ENCODE measurements at places on chromosomes 7 and 10. TPM values are rescaled to one million over a fixed set of nuclear protein-coding genes. Genes with fewer than 3 reads are reported as not detected.

GRCh38 chr10:12435348-12435747, 86.0 kb downstream of the CAMK1D start:
- H3K27me3 ChIP-seq: no peaks in the 10 kb centered on the region
- DNase-seq: no peak
- no peaks in the 10 kb centered on the region for H3K36me3 ChIP-seq
- no peak overlapping the region for H3K27ac ChIP-seq
- H3K4me1 ChIP-seq: no peaks in the 10 kb centered on the region

DNA sequence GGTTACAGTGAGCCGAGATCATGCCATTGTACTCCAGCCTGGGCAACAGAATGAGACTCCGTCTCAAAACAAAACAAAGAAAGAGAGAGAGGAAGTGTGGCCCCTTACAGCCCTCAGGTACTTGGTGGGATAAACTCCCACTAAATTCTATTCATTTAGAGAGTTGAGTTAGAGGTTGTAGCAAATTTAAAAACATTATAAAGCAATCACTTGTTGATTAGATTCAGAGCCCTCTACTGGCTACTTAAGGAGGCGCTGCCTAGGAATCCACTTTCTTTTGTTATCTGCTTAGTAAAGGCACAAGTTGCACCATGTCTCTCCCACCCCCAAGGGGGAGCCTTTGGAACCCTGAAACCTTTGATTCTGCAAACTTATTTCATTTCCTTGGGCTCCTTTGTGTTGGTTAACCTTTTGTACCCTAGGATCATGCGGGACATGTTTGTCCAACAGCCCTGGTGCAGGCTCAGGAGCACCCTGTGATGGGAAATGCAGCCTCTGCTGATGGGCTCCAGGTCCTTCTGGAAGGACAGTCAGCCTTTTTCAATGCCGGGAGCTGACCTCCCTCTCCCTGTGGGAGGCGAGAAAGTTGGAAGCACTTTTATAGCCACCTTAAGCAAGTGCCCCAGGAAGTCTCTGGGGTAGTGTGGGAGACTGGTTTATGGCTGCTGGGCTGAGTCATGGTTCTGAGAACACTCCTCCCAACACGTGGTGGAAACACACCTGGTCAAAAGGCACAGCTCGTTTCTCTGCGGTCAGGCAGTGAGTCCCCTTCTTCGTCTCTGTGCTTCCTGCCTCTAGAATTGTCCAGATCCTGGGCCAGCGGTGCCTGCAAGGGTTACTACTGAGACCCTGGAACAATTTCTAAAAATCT, 2.3 kb downstream of the HKDC1 start:
- H3K27me3 ChIP-seq: no peaks in the 10 kb centered on the region
- H3K4me3 ChIP-seq: no peak overlapping the region
- peak; percentile 95 for DNase-seq
- H3K27ac ChIP-seq: no peak overlapping the region
- H3K4me1 ChIP-seq: no peaks in the 10 kb centered on the region

DNA sequence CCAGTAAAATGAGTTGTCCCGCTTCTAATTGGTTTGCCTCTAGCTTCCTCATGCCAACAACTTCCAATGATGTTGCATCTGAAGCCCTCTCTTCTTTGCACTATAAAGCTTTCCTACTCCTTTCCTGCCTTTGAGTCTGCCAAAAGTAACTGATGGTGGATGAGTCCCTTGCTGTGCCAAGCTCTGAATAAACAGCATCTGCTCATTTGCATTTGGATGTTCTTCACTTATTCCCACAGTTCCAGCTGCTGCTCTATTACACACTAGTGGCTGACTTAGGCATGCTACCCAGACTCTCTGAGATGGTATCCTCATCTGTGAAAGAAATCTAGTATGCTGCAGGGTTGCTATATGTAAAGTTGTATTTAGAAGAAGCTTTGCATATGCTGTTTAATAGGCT, 24.9 kb downstream of the SFR1 start:
- no peak overlapping the region for H3K4me3 ChIP-seq
- DNase-seq: peak; percentile 28
- no peaks in the 10 kb centered on the region for H3K27me3 ChIP-seq

- no peaks in the 10 kb centered on the region for H3K4me1 ChIP-seq
- DNase-seq: no peak
- no peaks in the 10 kb centered on the region for H3K27me3 ChIP-seq
These were observed 53.8 kb upstream of the SEC61G start for GRCh38 chr7:54812756-54813322.

DNA sequence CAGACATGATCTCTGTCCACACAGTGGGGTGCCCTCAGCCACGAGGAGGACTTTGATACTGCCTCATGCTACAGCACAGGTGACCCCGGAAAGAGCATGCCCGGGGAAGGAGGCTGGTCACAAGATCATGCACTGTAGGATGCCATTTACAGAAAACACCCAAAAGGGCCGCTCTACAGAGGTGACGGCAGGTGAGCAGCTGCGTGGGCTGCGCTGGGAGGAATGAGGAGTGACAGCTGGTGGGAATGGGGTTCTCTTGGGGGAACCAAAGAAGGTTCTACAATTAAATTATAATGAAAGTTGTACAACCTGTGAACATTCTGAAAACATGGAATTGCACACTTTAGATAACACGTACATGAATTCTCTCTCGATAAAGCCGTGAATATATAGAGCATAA, 12.0 kb downstream of the INTS1 start:
- H3K4me1 ChIP-seq: no peaks in the 10 kb centered on the region
- no peaks in the 10 kb centered on the region for H3K27me3 ChIP-seq
- H3K4me3 ChIP-seq: no peak overlapping the region
- H3K36me3 ChIP-seq: peaks cover 4% of the 10 kb centered on the region
- H3K27ac ChIP-seq: no peak overlapping the region

GRCh38 chr7:107661865-107662379, 1.3 kb downstream of the SLC26A4 start:
- peak; percentile 49 for DNase-seq
- H3K27ac ChIP-seq: no peak overlapping the region
- peak overlapping the region; percentile 76 for H3K4me3 ChIP-seq
- peaks cover 76% of the 10 kb centered on the region for H3K27me3 ChIP-seq

DNA sequence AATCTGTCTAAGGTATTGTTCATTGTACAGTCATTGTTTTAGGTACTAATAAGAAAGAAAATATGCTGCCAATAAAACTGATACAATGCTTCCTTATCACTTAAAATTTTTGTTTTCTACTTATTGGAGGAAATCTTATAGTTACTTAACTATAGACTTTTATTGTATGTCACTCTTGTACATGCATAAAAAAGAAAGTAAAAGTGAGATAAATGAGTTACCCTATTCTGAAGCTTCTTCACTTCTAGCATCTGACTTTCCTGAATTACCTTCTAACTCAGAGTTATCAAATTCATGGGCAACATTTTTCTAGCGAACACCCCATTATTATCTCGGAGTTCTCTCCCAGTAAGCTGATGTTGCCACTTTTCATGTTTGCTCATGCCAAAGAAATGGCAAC, 504.9 kb downstream of the SH2D4B start:
- H3K36me3 ChIP-seq: no peaks in the 10 kb centered on the region
- no peak overlapping the region for H3K27ac ChIP-seq
- H3K27me3 ChIP-seq: no peaks in the 10 kb centered on the region

- H3K36me3 ChIP-seq: no peaks in the 10 kb centered on the region
- no peaks in the 10 kb centered on the region for H3K27me3 ChIP-seq
- no peaks in the 10 kb centered on the region for H3K4me1 ChIP-seq
- DNase-seq: no peak
- no peak overlapping the region for H3K4me3 ChIP-seq
These were observed 346.0 kb downstream of the PHF14 start for GRCh38 chr7:11319491-11320274.

DNA sequence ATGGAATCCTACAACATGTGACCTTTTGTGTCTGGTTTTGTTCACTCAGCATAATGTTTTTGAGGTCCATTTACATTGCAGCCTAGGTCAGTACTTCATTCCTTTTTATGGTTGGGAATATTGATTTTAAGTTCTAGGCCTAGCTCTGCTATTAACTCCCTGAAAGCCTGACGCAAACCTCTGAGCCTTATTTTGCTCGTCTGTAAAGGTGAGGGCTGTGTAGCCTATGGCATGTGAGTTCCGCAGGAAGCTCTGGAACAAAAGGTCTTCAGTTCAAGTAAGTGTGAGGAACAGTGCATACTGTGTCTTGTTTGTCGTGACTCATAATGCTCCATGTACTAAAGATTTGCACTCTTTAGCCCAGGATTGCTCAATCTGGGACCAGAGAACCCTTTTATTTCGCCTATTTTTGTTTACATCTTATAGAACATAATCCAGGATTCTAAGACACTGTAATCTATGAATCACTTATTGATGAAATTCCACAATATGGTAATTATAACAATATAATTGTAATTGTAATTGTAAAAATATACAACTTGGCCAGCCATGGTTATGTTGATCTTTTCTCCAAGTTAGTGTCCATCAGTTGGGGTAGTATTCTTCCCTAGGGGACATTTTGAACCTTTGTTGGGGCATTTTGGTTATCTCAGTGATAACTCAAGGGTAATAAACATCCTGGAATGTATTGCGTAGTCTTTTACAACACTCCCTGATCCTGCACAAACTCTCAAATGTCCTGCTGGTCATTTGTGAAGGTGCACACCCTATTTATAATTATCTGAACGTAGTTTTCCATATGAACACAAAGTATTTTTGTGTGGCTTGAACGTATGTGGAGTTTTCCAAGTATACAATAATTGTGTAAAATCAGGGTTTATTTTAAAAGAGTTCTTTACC, 184.7 kb downstream of the VTI1A start:
- no peaks in the 10 kb centered on the region for H3K36me3 ChIP-seq
- H3K4me1 ChIP-seq: peaks cover 10% of the 10 kb centered on the region
- no peak for DNase-seq
- peak overlapping the region; percentile 13 for H3K27ac ChIP-seq
- no peak overlapping the region for H3K4me3 ChIP-seq

DNA sequence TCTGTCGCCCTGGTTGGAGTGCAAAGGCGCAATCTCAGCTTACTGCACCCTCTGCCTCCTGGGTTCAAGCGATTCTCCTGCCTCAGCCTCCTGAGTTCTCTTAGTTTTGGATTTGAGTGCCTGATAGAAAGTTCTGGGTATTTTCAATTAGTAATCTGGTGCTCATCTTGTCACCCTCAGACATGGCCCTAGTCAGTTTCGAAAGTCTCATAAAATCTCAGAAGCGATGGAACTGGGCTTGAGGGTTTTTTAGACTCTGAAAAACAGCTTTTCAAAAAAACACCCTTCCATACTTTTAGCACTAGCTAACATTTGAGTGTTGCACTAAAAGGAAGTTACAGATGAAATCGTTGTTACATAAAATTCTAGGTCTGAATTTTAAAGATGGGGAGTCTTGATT, 9.4 kb upstream of the PIP4K2A start:
- H3K4me3 ChIP-seq: no peak overlapping the region
- no peak for DNase-seq
- no peaks in the 10 kb centered on the region for H3K27me3 ChIP-seq
- no peaks in the 10 kb centered on the region for H3K4me1 ChIP-seq

GRCh38 chr7:34165927-34166550, 260.7 kb downstream of the BMPER start:
- H3K4me3 ChIP-seq: no peak overlapping the region
- H3K4me1 ChIP-seq: no peaks in the 10 kb centered on the region
- no peaks in the 10 kb centered on the region for H3K27me3 ChIP-seq
- no peak overlapping the region for H3K27ac ChIP-seq
- H3K36me3 ChIP-seq: no peaks in the 10 kb centered on the region

DNA sequence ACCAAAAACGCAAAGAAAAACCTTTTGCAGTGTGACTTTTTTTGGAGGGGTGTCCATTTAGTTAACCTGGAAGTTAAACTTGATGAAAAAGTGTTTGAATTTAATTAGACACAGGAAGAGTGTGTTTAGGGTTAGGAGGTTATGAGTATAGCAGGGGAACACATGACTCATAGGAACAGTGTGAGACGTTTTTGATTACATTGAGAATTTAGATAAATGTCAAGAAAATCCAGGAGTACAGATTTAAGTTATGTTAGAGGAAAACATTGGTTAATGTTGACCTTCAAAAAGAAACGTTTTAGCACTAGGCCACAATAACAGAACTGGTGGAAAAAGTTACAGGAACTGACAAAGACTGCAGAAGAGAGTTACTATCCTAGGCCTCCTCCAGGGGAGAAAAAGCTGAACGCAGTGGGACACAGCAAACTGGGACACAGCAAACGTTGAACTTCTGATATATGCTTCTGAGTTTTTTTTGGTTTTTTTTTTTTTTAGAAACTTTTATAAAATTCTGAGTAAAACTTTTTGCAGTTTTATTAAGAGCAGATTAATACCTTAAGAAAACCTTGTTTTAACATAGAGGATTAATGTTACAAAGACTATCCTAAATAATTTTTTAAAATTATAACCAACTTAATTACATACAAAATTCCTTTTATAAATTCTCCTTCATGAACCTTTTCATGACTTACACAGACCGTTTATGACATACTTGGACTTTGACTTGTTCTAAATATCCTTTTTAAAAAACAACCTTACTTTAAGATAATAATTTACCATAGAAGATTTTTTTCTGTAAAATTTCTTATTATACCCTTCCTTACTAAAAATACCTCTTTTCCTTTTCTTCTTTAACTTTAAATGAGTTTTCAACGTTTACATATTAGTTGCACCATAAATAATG, 22.2 kb downstream of the LANCL2 start:
- H3K4me3 ChIP-seq: peak overlapping the region; percentile 4
- H3K27me3 ChIP-seq: no peaks in the 10 kb centered on the region
- peak; percentile 75 for DNase-seq
- 0 out of 2 replicates have a peak, but pooled peaks cover under 1% of the 10 kb centered on the region for H3K4me1 ChIP-seq
- peaks cover 34% of the 10 kb centered on the region for H3K36me3 ChIP-seq

DNA sequence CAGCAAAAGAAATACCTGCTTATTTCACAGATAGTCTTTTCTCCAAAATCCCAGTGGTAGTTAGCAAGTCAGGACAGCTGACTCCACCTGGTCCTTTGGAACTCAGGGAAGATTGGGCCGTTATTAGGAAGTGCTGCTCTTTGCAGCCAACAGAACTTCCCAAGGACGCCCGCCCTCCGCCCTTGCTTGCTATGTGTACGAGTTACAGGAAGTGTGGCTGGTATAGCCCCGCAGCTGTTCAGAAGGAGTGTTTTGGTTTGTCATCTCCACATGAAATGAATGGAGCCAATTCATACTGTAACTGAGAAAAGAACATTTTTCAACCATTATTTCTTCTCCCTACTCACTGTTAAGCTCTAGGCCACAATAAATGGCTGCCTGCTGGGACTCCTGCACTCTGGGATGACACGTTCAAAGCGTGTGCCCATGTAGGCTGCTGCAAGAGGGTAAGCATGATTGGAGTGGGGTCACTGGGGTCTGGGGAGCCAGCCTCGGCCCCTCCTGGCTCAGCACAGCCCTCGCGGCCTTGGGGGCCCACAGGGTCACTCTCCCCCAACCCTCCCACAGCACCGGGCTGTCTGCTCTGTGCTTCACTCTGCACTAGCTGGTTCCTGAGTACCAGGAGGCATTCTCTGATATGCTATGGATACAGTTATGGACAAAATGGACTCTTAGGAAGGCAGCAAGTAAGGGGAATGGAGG, 244.0 kb downstream of the EBF3 start:
- no peaks in the 10 kb centered on the region for H3K4me1 ChIP-seq
- H3K36me3 ChIP-seq: no peaks in the 10 kb centered on the region
- H3K27ac ChIP-seq: no peak overlapping the region
- no peaks in the 10 kb centered on the region for H3K27me3 ChIP-seq
- DNase-seq: no peak

The PTPRZ1 gene
- total RNA-seq: 230 TPM

The VSTM4 gene
- 0.23 TPM for total RNA-seq

The SAMD9L gene
- not detected for total RNA-seq

The INA gene
- total RNA-seq: 25.1 TPM

The PNLIP gene
- not detected for total RNA-seq

The SFRP5 gene
- 5.1 TPM for total RNA-seq

The PRXL2A gene
- 31.8 TPM for total RNA-seq
